CD4-positive, alpha-beta T cell treated with Interleukin-15 for 4 hours (primary cell): ENCODE measurements at places on chromosomes 2 and 18.

GRCh38 chr18:35239314-35239713, 1.5 kb upstream of the ZNF397 start:
- DNase-seq = no peak

DNA sequence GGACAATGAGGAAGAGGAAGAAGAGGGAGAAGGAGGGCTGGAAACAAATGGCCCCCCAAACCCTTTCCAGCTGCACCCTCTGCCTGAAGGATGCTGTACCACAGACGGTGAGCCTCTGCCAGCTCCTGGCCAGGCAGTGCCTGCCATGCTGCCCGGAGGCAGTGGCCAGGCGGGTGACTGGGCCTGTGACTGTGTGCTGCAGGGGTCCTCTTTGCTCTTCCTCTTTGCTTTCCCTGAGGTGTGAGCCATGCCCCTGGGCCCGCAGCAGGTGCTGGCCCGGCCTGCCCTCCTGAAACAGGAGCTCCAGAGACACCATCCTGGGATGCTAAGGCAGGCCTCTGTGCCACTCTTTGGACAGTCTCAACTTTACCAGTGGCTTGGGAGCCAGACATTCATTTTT, 28.6 kb downstream of the GREB1 start:
- DNase-seq = no peak

DNA sequence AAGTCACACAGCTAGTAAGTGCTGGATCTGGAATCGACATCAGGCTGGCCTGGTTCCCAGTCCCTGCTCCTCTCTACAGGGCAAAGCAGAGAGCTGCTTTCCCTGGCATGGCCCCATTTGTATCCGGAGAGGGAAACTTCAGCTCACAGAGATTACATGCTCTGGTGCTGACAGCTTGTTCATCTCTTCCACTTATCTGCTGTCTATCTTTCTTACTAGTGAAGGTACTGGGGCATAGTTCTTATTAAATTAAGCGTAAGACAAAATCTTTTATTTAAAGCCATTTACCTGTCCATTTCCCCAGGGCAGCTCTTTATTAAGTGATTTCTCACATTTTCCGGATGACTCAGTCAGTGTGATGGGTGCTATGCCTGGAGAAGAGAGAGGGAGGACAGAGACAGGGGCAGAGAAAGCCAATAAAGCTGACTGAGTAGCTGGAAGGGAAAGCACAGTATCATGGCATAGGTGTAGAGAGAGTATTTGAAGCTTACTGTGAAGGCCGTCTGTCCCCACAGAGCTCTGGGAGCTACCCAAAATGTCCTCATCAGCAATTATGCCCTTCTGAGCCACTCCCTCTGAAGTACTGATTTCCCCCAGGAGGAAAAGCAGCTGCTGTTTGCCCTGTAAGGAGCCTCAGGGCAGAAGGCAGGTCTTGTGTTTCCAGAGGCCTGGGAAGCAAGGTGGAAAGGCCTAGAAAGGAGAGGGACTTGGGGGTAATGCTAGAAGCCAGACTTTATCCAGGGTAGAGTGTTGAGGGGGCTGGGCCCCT, 44.1 kb upstream of the EPAS1 start:
- no peak for DNase-seq

DNA sequence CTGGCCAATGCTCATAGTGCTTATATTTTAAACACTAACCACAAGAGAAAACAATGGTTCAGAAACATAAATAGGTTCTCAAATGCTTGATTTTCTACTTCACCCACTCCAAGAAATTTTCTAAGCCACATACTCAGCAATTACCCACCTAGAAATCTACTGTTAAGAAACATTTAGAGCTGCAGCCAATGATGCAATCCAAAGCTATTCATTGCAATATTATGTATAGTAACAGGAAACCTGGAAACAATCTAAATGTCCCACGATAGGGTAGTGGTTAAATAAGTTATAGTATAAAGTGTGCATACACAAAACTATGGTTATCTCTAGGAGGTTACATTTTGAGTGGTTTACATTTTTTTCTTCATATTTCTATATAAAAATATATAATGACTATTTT, 5.7 kb downstream of the FAM237A start:
- DNase-seq = no peak

DNA sequence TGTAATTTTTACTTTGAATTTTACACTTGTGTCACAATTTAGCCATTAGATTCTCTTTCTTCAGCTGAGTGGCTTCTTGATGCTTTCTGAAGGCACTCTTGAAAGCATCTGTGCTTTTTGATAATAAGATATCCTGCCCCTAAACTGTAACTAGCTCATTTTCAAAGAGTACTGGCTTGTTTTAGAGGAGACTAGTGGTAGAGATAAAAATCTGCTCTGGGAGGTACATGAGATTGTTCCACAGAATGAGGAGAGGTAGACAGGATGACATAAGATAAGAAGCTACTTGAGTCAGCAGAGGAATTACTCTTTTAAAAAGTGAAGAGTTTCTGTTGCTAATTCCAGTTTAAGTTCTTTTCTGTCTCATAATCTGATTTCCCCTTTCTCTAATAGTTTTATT, 10.6 kb downstream of the PLEKHB2 start:
- DNase-seq = no peak

DNA sequence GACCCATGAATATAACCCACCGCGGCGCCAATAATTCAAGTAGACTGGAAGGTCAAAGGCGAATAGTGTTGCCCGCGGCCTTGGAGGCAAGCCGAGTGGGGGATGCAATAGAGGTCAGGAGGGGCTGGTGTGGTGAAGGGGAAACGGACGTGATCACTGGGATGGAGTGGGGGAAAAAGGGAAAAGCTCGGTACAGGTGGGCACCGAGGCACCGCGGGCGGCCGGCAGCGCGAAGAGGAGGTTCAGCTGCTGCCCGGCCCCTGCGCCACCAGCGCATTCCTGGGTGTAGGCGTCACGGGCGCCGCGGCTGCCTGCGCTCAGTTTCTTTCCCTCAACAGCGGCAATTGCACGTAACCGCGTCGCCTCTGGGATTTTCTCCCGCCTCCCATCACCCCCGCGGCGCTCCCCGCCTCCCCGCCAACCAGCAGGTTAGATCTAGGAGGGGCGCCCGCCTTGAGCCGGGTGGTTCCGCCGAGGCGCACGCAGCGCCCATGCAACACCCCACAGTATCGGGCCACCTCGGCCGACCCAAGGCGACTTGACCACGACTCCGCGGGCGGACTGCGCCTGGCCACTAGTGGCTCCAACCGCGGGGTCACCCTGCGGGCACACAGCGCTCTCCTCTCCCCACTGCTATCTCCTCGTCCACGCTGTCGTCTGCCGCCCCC, 1.5 kb downstream of the RND3 start:
- DNase-seq = no peak

DNA sequence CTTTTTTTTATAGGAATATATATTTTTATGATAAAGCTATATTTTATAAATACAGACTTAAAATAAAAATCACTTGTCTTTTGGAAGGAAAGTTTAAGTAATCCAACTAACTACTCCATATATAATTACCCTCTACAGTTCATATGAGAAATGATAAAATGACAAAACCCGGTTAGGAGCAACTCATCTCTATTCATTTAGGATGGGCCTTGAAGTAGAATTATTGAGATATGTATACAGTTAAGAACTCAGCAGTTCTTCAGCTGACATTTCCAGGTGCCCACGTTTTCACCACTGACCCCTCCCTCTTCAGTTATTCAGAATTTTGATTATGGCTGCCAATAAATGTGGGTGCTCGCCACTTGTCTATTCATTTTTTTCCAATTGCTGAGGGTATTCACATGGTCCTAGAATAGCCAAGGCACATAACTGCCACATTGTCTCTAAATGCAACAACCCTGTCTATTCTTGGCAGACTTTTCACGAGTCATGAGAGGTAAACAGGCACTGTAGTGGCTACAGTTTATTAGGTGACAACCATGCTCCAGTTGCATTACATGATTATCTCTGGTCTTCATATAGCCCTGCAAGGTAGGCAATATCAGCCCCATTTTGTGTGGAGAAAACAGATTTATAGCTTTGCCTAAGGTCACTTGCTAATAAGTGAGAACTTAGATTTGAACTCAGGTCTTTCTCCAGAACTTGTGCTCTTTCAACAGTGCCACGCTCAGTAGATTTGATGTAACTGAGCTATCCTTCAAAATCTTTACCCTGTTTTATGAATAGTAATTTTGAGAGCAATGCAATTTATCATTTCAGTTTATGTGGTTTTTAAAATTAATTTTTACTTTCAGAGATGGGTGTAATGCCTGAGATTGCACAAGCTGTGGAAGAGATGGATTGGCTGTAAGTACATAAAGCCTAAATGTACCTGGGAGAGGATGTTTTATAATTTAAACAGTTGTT, 2.9 kb downstream of the DDX1 start:
- no peak for DNase-seq

DNA sequence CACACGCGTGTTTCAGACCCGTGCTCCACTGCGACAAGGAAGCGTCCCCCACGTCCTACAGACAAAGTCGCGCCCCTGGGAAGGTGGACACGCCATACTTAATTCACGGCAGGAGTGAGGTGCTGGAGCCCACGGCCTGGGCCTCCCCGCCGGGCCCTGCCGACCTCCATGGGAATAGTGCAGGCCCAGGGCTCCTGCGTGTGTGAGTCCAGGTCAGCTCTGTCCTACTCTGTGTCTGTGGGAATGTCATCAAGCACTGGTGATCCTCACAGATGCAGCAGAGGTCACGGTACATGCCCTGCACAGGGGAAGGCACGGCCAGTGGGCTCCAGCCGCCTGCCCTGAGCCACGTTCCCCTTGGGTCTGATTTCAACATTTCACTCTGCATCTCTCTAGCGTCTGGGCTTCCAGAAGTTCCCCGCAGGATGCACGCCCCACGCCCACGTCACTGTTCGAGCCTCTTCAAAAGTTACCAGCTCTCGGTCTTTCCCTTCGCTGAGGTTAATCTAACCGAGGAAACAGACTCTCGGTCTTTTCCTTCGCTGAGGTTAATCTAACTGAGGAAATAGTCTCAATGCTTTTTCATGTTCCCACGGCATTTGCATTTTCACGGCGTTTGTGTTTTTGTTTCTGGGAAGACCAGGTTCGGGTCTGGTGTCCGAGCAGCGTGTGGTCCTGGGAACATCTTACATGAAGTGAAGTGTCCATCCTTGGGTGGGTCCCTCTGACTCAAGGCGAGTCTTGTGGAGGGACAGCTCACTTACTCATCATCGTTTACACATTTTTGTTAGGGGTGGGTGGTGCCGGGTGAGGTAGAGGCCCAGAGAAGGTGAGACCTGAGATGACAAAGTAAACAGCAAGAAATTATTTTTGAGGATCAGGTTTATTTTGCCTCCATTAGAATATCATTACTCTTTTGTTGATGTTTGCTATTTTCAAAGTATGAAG, 157.3 kb upstream of the ALKAL2 start:
- no peak for DNase-seq

DNA sequence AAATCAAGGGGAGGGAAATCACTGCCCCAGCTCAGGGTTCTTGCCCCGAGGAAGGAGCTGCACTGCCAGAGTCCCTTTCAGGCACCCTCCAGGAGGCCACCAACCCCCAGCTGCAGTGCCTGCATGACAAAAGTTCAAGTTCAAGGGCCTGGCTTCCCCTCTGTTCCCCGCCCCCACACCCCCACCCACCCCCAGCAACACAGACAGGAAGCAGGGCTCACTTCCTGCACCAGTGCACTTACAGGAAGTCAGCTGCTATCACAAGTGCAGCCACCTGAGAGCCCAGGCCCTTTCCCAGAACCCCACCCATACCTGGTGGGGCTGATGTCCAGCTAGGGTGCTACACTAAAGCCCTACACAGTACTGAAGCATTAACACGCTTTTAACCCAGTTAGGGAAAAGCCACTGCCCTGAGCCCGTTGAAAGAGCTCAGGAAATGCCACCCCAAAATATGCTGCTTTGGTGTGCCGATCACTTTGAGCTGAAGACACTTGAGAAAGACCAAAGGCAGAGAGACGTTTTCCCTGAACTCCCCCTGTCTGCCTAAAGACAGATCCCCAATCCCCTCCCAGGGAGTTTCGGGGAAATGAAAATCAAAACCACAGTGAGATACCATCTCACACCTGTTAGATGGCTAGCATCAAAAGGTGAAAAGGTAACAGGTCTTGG, 109.9 kb upstream of the CAB39 start:
- peak; percentile 63 for DNase-seq

DNA sequence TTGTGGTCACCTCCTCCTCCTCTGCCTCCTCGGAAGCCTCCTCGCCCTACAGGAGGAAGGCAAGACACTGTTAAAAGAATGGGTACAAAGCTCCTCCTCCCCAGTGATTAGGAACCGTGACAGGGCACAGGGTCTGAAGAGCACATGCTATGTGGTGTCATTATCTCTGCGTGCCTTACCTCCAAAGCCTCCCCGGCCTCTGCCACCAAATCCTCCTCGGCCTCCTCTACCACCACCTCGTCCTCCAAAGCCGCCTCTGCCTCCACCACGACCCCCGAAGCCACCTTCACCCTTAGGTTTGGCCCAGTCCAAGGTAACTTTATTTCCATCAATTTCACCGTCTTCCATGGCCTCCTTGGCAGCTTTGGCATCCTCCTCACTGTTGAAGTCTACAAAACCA, 9.1 kb downstream of the NCL start:
- no peak for DNase-seq

DNA sequence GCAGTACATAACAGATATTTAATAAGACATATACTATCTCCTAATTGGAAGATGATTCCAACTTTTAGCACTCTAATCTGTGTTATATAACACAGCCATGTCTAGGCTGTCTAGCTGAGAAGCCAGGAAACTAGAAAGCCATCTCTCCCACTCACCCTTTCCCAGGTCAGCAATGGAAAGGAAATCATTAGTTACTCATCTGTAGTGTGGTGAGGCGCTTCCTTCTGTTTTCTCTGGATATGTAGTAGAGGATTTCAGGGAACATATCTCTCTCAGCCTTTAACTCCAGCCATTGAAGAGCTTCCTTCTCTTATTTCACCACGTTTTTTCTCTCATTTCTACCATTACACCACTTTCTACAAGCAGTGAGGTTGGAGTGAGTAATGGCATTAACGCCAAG, 19.4 kb downstream of the RBBP8 start:
- DNase-seq = no peak

GRCh38 chr2:204973616-204974015, 428.3 kb downstream of the PARD3B start:
- no peak for DNase-seq

DNA sequence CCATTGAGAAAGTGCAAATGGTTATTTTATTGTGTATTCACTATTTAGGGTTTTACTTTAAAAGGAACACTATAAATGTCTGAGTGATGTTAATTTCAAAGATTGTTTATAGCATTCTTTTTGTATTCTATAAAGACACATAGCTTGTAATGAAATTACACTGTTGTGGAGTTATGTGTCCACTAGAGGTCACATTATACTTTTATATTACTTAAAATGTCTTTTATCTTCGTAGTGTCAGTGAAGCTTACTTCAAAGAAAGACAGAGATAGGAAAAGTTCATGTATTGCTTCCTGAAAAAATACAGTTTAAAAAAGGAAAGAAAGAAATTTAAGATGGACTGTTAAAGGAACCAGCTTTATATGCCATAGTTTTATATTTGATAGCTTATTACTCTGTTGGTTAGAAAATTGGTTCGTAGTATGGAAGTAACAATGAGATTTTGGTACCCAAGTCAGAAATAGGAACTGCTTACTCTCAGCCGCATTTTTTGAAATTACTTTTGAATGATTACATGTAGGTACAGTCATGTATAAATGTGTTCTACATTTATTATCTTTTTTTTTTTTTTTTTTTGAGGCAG, 20.5 kb downstream of the APLF start:
- peak; percentile 30 for DNase-seq
